ENCODE measurements at places on chromosomes 1 and 21.

DNA sequence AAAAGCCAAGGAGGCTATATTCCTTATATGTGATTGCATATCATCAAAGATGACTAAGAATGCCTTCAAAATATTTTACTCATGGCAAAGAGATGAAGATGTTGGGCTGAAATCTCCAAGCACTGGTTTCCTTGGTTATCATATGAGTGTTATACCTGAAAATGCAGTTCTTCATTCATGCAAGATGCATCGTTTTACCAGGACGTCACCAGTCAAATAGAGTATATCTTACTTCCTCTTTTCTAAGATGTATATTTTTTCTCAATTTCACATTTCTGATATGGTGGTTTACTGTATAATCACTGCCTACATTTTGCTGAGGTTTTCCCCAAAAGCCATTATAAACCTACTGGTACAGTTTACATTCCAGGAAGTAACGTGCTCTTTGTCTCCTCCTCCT, 1085.7 kb downstream of the NCAM2 start:
- no peak for DNase-seq

DNA sequence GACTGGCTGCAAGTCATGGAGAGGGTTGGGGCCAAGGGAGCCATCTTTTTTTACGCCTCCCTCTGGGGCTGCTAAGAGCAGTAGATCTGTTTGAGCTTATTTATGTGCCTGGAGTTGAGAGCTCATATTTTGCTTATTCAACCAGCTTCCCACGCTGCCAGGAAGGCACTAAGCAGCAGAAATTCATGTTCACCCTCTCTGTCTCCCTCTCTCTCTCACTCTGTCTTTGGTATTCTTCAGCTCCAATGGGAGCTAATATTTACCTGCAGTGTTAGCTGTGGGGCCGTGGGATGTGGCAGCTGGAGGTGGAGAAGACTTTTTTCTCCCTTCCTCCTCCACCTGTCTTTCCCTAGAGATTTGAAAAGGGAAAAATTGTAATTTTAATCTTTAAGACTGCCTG, 26.8 kb upstream of the CACNA1E start:
- DNase-seq, result no peak

- DNase-seq, result peak; percentile 97
Measured at GRCh38 chr1:28437924-28438699, 67.7 kb upstream of the RCC1 start.

DNA sequence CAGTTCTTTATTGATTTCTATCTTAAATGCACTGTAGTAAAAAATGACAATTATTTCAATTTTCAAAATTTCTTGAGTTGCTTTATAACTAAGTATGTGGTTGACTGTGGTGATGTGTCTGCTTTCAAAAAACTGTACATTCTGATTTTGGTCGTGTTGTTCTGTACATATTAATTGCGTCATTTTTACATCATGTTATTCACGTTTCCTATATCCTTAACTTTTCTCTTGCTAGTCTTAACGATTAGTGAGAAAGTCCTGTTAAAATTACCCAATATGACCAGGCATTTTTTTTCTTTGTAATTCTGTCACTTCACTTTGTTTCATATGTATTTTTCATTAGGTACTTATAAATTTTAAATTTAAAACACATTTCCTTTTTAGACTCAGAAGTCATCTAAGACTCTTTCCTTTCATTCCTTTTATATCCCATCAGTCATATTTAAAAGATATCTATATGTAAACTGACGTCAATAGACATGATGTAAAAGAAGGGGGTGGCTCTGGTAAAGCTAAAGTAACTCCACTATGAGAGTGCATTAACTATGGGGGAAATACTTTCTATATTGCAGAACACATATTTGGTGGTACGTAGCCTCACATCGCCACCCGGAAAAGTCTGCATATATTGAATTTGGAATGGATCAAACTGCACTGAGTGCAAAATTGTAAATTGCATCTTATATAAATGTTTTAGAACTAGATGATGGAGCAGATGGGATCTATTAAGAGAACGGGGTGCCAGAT, 1.1 kb upstream of the COA6 start:
- no peak for DNase-seq

DNA sequence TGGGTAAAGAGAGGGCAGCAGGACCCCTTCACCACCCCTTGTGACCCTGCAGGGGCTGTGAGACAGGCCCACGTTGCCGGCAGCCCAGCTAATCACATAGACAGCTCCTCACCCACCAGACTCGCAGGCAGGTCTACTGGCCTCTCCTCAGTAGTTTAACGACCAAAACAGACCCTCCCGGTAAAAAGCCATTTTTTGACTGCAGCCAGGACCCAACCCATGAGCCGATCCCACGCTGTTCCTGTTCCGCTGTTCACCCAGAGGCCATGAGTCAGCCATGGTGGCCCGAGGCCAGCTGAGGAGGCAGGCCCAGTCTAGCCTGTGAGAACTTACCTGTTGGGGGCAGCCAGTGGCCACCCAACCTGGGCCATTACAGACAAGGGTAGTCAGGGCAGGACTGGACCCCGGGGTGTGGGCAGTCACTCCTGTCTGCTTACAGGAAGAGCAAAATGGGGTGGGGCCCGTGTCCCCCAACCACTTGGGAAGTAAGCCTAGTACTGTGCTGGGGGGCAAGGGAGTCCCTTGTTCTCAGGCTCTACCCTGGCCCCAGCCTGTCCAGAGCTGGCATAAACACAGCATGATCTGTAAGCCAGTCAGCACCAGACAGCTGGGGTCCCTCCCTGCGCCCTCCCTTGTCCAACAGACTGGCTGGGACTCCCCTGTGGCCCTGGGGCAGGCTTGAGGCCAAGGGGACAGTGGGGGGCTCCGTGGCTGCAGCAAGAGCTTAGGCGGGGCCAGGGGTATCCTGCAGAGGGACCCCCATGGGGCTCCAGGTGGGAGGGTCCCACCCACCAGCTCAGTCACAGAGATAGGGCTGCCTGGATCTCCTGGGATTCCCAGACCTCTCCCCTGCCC, 61.9 kb downstream of the WNT9A start:
- DNase-seq, result peak; percentile 85

DNA sequence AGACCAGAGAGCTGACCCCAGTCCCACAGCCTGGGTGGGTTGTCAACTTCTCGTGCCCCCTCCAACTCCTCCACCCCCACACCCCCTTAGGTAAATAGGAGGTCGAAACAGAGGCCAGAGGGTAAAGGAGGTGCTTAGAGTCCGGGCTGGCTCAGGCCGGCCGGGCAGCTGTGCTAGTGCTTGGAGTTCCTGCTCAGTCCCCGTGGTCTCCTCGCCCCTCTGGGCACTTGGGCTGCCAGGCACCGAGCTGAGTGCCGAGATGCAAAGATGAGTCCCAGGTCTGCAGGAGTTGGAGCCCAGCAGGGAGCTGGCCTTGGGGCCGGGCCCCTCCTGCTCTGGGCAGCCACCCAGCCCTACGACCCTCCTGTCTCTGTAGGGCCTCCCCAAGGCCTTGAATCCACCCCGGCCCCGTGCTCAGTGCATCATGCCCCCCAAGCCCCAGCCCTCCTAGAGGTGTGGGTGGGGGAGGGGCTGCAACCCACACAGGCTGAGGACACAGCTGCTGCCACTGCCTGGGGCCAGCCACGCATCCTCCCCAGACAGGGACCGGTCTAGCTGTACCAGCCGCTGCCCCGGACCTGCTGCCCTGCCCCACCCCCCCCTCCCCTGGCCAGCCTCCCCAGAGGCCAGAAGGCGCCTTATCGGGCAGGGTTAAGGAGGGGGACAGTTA, 1.9 kb downstream of the SMIM1 start:
- DNase-seq, result no peak

DNA sequence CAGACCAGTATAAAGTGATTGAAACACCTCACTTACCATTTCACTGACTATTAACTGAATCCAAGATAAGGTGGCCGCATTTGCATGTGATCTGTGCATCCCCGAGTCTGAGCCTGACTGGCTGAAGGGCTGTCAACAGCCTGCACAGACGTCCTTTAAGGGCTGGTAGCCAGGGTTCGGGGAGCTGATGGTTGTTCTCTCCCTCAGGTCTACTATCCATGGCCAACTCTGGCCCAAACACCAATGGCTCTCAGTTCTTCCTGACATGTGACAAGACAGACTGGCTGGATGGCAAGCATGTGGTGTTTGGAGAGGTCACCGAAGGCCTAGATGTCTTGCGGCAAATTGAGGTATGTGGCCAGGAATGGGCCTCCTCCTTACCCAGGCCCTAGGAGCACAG, 14.0 kb downstream of the PPIE start:
- DNase-seq, result no peak
